ENCODE measurements at places on chromosomes 11 and 22.

- DNase-seq = no peak
Measured at GRCh38 chr11:63015521-63016215, at the start of gene SLC22A8. Gene SLC22A8, minus strand, starts transcription at chr11:63015841. Its CDS starts 883 bp downstream, at chr11:63014958.

GRCh38 chr11:65781152-65781961 is 581 bp upstream of the AP5B1 start:
- no peak for DNase-seq

- DNase-seq = peak; percentile 3
Measured at GRCh38 chr11:112355726-112356125, 95.1 kb upstream of the PLET1 start.

GRCh38 chr11:74203966-74204365 is 32.9 kb downstream of the PPME1 start:
- no peak for DNase-seq

DNA sequence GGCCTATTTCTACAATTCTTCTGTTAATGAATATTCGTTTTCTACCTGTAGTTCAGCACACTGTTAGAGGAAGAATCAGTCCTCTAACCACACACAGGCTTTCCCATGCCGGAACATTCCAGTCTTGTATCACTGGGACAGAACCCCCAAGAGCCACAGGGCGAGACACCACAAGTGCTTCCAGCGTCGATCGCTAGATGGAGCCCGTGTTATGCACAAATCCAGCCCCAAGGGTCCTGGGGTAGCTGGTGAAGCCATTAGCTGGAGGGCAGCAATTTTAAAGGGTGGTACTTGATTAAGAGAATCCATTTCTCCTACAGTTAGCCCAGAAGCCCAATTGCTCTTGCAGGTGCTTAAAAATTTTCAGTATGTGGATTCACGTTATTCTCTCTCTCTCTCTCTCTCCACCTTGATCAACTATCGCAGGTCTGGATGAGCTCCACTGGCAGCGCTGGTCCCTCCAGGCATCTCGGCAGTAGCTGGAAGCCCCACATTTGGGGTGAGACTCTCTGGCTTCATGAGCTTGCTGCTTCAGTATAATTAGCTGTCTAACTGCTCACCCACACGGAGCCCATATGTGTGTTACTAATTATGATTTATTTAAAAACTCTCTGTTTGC is 148.2 kb upstream of the SNX19 start:
- peak; percentile 13 for DNase-seq

GRCh38 chr22:39115977-39116621 is 19.1 kb downstream of the APOBEC3H start:
- DNase-seq = no peak

DNA sequence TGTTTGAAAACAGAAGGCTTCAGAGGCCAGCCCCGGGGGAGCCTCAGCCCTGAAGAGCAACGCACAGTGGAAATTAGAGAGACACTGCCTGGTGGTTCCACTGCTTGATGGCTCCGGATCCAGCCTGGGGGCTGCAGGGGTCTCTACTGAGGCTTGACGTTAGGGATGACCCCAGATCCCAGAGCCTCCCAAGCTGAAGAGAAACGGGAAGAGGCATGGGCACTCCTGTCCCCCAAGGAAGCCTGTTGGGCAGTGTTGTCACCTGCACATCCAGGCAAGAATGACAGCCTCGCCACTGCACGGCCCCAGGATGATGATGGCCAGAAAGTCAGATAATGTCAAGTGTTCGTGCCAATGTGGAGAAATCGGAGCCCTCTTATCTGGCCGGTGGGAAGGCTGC is 56.8 kb upstream of the FGF3 start:
- no peak for DNase-seq
